B cell (primary cell): ENCODE measurements at places on chromosomes 3 and 15. TPM values are rescaled to one million over a fixed set of nuclear protein-coding genes. Genes with fewer than 3 reads are reported as not detected.

The GHSR gene
- not detected in 2 replicates for total RNA-seq

The MYL3 gene
- not detected in 2 replicates for total RNA-seq

DNA sequence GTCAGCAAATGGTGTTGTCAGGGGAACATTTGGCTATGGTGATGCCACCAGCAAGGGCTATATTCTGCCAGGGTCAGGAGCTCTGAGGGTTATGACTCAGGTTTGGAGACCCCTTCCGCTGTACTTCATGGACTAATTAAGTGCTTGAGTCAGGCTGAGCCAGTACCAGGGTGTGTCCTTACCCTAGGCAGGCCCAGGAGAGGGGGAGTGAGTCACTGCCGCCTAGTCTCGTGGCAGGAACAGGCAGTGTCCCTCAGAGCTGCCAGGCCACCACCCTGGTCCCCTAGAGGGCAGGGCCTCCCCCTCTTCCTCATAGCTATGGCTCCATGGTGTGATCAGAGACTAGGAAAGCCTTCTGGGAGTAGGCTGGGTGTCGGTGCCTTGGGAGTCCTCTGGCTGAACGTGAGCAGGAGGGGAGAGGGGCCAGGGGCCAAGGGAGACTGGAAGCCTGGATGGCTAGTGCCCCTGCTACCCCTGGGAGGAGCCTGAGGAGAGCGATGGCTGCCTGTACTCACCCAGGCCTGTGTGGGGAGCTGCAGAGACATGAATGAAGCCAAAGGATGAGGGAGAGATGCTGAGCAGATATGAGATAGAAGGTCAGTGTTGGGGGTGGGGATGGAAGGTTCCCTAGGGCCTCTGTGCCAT lies 10.6 kb downstream of the MAPKAPK3 start:
- DNase-seq, result no peak

- peak; percentile 68 for DNase-seq
Measured at GRCh38 chr15:40054855-40055575, 16.0 kb upstream of the SRP14 start.

DNA sequence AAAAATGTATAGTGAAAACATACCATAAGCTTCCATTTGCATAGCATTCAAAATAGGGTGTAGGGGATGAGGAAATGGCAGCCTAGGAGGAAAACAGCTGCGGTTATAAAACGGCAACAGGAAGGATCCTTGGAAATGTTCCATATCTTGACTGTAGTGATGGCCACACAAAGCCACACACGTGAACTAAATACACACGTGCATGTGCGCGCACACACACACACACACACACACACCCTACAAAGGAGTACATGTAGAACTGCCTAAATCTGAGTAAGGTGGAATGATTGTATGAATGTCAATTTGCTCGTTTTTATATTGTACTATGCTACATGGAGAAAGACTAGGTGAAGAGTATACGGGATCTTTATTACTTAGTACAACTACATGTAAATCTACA lies 3.9 kb upstream of the IREB2 start:
- DNase-seq, result no peak

DNA sequence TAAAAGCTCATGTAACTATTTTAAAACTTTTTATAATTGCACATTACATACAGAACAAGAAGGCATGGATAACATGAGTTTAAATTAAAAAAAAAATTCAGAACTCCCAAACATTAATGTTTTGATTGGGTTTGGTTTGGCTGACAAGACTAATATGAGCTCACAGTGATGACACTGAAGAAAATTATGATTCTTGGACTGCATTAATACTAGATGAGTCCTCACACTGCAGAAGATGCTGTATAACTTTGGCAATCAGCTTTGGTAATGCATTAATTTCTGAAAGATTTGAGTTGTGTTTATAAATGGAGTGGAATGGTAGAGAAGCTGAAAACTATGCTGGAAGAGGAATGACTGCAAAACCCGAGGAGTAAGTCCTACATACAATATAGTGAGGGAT lies 358.9 kb downstream of the PLCL2 start:
- no peak for DNase-seq

DNA sequence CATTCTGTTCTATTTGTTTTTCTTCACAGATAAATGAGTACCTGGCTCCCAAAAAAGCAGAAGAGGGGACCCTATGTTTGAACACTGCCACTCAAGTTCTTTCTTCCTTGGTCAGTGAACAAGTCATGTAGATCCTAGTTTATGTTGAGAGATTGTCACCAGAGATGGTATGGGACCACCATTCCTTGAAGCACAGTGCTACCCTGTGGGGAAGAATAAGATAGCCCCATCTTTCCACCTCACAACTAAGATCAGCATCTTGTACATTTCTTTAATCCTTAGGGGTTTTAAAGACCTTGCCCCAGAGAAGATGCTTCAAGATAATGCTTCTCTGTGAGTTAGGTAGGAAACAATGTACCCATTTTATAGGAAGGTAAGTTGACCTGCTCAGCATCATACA lies 233.5 kb upstream of the WNT5A start:
- no peak for DNase-seq

GRCh38 chr3:112392393-112393359 lies 59.7 kb downstream of the CD200 start:
- DNase-seq, result no peak

- DNase-seq, result no peak
Measured at GRCh38 chr3:186966406-186966805, 36.1 kb downstream of the ST6GAL1 start.

GRCh38 chr15:100221471-100222348 lies 120.1 kb downstream of the ADAMTS17 start:
- no peak for DNase-seq

- no peak for DNase-seq
Measured at GRCh38 chr3:64668582-64669510, 19.0 kb downstream of the ADAMTS9 start.
